Stimulated activated CD4-positive, alpha-beta T cell treated with anti-CD3 and anti-CD28 coated beads, Interleukin-15, amount 100 ng/mL, for 1 hour (primary cell): ENCODE measurements at places on chromosomes 12 and 14.

GRCh38 chr12:65518771-65519170 lies 240.3 kb downstream of the MSRB3 start:
- no peak for DNase-seq

GRCh38 chr14:92978229-92979021 lies 55.5 kb downstream of the CHGA start:
- no peak for DNase-seq

DNA sequence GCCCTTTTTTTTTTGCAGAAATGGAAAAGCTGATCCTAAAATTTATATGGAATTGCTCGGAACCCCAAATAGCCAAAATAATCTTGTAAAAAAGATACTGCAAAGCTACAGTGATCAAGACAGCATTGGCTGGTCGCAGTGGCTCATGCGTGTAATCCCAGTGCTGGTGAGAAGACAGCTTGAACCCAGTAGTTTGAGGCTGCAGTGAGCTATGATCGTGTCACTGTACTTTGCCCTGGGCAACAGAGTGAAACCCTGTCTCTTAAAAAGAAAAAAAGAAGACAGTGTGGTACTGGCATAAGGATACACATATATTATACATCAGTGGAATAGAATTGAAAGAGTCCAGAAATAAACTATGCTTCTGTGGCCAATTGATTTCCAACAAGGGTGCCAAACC lies 5.4 kb downstream of the ITGB7 start:
- no peak for DNase-seq

DNA sequence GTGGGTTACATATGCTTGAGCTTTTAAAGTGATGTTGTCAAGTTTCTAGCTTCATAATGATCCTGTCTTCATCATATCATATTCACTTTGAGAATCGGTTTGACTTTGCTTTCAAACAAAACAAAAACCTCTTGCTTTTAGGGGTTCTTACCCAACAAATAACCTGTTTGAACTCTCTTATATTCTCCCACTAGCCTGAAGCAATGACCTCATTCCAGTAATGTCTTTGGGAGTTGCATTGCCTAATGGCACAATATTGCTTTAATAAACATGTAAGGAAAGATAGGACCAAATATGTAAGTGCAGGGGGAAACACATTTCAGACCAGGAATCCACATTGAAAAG lies 27.7 kb downstream of the WBP11 start:
- DNase-seq = no peak

DNA sequence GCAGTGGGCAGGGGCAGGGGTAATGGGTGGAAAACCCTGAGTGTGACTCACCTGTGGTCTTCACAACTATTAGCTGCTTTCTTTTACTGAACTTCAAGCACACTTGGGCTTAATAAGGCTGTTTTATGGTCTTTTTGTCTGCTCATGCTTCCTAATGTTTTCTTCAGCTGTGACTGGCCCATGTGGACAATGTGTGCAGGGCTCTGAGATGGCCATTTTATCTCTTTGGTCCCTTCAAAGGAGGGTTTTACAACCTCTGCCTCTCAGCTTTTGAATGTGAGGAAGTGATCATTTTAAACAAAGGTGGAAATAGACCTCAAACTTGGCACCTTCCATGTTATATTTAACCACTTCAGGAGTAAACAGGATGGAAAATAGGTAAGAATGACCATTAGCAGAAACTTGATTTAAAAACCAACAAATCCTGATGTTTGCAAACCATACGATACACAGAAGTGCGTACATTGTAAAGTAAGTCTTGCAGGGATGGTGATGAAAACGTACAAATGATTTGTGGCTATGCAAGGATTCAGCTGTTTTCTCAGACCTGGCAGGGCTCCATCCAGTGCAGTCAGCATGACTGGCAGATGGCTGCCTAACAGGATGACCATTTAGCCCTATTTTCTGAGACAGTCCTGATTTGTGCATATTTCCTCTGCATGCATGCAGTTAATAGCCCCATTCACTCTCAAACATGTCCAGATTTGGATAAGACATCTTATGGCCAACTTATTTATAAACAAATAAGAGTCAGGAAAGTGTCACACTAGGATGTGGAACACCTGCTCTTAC lies 103.2 kb downstream of the SLC38A4 start:
- DNase-seq = no peak
